ENCODE measurements at places on chromosomes 2 and 18. TPM values are rescaled to one million over a fixed set of nuclear protein-coding genes. Genes with fewer than 3 reads are reported as not detected.

The SPDYA gene
- total RNA-seq = 0.87 TPM

DNA sequence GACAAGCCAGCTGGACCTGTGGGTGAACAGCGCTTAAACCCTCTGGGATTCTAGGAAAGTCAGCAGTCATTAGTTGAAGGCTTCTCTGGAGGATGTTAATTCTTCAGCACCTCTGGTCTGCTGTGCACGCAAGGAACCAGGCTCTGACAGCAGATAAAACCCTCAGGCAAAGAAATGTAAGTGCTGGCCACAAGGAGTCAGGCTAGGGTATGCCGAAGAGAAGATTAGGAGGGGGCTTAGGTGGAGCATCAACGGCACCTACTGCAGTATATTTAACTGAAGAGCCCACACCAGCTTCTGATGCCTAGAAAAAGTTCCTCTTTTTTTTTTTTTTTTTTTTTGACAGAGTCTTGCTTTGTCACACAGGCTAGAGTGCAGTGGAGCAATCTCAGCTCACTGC is 304.2 kb upstream of the MC4R start:
- no peak for DNase-seq
- no peak overlapping the region for H3K27ac ChIP-seq
- H3K4me3 ChIP-seq = no peak overlapping the region
- H3K36me3 ChIP-seq = no peaks in the 10 kb centered on the region

The OTOF gene
- total RNA-seq = 0.41 TPM

The UPP2 gene
- total RNA-seq = not detected

- H3K36me3 ChIP-seq = no peaks in the 10 kb centered on the region
- no peak overlapping the region for H3K27ac ChIP-seq
- no peak for DNase-seq
Observed at GRCh38 chr2:215880970-215881369, 132.4 kb downstream of the MREG start.

GRCh38 chr2:145841973-145842372 is 1322.1 kb upstream of the ZEB2 start:
- no peaks in the 10 kb centered on the region for H3K36me3 ChIP-seq
- DNase-seq = no peak
- no peak overlapping the region for H3K27ac ChIP-seq

The CNDP1 gene
- total RNA-seq = not detected

- H3K36me3 ChIP-seq = no peaks in the 10 kb centered on the region
- no peak overlapping the region for H3K4me3 ChIP-seq
- H3K27ac ChIP-seq = no peak overlapping the region
- H3K4me1 ChIP-seq = no peaks in the 10 kb centered on the region
Observed at GRCh38 chr2:199490049-199490448, 32.3 kb upstream of the SATB2 start.

The PROKR1 gene
- total RNA-seq = not detected

The GAL3ST2 gene
- total RNA-seq = 1.6 TPM

- no peak overlapping the region for H3K27ac ChIP-seq
- no peaks in the 10 kb centered on the region for H3K27me3 ChIP-seq
- no peaks in the 10 kb centered on the region for H3K36me3 ChIP-seq
- H3K4me1 ChIP-seq = no peaks in the 10 kb centered on the region
- no peak for DNase-seq
- H3K4me3 ChIP-seq = no peak overlapping the region
Observed at GRCh38 chr18:45522371-45522770, 92.9 kb upstream of the SLC14A2 start.

- no peaks in the 10 kb centered on the region for H3K36me3 ChIP-seq
- H3K27me3 ChIP-seq = no peaks in the 10 kb centered on the region
- H3K4me1 ChIP-seq = no peaks in the 10 kb centered on the region
- no peak for DNase-seq
- H3K27ac ChIP-seq = no peak overlapping the region
- no peak overlapping the region for H3K4me3 ChIP-seq
Observed at GRCh38 chr2:7023542-7023941, 106.3 kb downstream of the RNF144A start.

- peaks cover 21% of the 10 kb centered on the region for H3K4me1 ChIP-seq
- peaks cover 3% of the 10 kb centered on the region for H3K36me3 ChIP-seq
- H3K27me3 ChIP-seq = no peaks in the 10 kb centered on the region
- no peak for DNase-seq
- H3K4me3 ChIP-seq = peak overlapping the region; percentile 94
- H3K27ac ChIP-seq = peak overlapping the region; percentile 97
Observed at GRCh38 chr2:88628571-88628939, 1.3 kb upstream of the EIF2AK3 start.

The GPR148 gene
- total RNA-seq = not detected

DNA sequence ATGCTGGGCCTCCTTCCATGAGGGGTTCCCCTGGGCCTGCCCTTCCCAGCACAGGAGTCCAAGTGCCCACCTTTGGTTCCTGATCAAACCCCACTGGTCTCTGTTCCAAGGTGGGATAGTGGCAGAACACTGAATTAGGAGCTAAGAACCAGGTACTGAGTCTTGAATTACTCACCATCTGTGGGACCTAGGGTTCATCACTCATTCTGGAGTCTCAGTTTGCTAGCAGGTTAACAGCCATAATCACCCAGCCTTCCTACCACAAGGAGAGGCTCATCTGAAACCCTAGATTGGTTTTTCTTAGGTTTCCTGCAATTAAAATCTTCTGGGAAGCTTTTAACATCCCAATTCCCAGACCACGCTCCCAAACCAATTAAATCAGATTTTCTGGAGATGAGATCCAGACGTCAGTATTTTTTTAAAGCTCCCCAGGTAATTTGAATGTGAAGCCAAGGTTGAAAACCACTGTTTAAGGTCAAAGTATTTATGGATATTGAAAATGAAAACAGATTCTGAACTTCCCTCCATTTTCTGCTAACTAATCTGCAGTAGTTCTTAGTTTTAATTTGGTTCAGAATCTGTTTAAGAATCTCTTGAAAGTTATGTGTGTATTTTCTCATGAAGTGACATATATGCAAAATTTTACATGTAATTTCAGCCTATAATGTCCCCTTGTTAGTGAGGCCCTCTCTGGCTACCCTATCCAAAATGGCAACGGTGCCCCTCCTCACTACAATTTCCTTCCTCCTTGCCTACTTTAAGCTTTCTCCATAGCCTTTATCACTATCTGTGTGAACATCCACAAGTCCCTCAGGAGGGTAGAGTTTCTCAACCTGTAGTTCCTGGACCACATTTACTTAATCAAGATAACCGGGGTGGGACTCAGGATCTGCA is 166.5 kb upstream of the CXCR4 start:
- no peak overlapping the region for H3K27ac ChIP-seq
- no peaks in the 10 kb centered on the region for H3K27me3 ChIP-seq
- no peaks in the 10 kb centered on the region for H3K36me3 ChIP-seq
- no peaks in the 10 kb centered on the region for H3K4me1 ChIP-seq
- no peak for DNase-seq

- no peak overlapping the region for H3K27ac ChIP-seq
- no peaks in the 10 kb centered on the region for H3K4me1 ChIP-seq
- H3K4me3 ChIP-seq = no peak overlapping the region
- no peaks in the 10 kb centered on the region for H3K36me3 ChIP-seq
- DNase-seq = no peak
Observed at GRCh38 chr2:65818873-65819451, 386.6 kb upstream of the SPRED2 start.

The KIF1A gene
- 132 TPM for total RNA-seq

DNA sequence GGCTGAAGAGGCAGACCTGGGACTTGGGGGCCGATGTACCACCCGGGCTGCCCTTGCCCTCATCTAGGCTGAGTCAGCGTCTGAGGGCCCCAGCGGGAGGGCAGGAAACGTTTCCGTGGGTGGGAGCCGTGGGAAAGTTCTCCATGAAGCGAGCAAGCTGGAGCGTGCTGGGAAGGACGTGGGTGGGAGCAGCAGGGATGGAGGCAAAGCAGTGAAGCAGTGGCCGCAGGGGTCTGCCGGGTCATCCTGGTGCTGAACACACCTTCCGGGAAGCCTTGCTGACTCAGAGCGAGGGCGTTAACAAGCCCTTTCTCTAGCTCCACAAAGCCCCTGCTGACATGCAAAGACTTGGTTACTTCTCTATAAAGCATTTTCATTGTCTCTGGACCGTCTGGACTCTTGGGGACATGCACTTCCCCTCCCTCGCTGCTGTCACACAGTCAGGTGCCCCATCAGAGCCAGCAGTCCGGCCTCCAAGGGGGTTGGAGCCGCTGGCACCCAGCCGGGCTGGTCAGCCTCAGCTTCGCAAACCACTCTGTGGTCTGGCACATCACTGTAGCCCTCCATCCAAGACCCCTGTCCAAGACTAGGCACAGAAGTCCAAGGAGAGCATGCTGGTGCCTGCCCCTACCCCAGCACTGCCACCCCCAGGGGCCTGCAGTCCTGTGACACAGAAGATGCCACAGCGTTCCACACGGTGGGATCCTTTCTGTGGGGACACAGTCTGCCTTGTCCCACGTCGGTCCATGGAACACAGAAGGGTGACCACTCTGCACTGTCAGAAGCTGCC is 115.1 kb upstream of the GPC1 start:
- DNase-seq = no peak
- H3K4me3 ChIP-seq = no peak overlapping the region
- H3K27ac ChIP-seq = no peak overlapping the region
- no peaks in the 10 kb centered on the region for H3K4me1 ChIP-seq

- no peak overlapping the region for H3K27ac ChIP-seq
- no peak for DNase-seq
- no peaks in the 10 kb centered on the region for H3K4me1 ChIP-seq
- H3K27me3 ChIP-seq = no peaks in the 10 kb centered on the region
Observed at GRCh38 chr2:186201371-186201770, 284.7 kb upstream of the ZC3H15 start.

- no peaks in the 10 kb centered on the region for H3K36me3 ChIP-seq
- H3K4me1 ChIP-seq = no peaks in the 10 kb centered on the region
- no peak overlapping the region for H3K27ac ChIP-seq
- no peak overlapping the region for H3K4me3 ChIP-seq
Observed at GRCh38 chr2:149816756-149817551, 229.4 kb upstream of the MMADHC start.

- peaks cover 6% of the 10 kb centered on the region for H3K27me3 ChIP-seq
- no peaks in the 10 kb centered on the region for H3K4me1 ChIP-seq
- no peaks in the 10 kb centered on the region for H3K36me3 ChIP-seq
- no peak overlapping the region for H3K4me3 ChIP-seq
- H3K27ac ChIP-seq = no peak overlapping the region
Observed at GRCh38 chr2:172299741-172300140, 127.6 kb upstream of the ITGA6 start.

Measured in Panc1 (cell line).